ENCODE measurements at places on chromosomes 5 and 9.

DNA sequence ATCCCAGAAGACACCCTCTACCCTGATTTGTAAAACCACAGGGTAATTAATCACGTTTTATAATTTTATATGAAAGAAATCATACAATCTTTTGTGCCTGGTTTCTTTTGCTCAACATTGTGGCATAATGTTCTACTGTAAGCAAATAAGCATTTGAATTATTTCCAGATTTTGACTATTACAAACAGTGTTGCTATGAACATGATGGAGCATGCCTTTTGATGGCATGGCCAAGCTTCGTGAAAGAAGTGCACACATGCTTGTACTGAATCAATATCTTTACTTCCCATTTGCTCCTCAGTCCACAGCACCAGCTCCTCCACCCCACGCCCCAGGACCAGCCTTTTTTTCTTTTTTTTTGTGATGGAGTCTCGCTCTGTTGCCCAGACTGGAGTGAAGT lies 29.9 kb downstream of the ACSL6 start:
- DNase-seq, result no peak

DNA sequence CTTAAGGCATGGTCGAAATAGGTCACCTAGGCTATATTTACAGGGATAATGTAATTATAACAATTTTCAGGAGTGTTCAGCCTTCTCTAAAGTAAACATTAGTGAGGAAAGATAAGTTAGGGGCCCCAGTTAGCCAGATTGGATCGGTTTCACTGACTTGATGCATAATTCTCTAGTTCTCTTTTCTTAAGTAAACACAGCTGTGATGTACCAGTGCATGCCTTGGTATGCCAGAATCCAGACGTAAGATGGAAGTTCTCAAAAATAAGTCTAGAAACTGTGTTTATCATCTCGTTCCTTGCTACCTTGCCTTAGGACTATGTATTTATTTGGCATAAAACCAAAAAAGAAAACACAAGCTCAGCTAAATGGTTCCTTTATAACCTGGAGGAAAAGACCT lies 442.2 kb upstream of the CLINT1 start:
- no peak for DNase-seq

DNA sequence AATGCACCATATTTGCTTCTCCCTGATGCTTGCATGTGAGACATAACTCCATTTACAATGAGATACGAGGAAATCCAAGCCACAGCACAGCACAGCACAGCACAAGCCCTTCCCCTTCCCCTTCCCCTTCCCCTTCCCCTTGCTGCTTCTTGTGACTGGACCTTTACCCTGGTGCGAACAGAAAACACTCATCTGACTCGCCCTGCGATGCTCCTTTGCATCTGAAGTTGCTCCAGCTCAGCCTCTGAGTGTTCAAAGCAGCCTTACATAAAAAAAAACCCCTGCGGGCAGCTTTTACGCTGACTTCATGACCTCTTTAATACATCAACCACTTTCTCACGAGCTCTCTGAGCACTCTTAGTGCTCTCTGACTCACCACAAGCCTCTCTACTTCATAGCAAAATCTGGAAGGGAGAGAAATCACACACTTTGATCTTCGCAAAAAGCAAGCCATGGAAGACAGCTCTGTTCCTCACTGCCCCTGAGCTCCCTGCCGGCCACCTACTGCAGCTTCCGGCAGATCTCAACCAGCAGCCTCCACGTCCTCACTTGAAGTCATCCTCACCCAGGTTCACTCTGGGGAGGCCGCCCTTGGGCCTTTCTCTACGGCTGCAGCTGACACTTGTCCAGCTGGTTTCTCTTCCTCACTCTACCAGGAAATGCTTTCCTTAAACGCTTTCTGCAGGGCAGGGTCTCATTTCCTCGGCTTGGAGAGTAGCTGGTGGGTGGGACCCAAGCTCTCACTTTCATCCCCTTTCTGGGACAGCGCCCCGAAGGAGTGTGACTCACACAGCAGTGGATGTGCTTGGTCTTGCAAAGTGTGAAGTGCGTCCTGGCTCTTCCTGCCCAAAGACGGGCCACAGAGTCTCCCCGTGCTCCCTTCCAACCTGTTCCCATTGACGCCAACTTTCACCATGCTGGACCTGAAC lies 5.3 kb downstream of the SLC34A1 start:
- DNase-seq, result no peak

DNA sequence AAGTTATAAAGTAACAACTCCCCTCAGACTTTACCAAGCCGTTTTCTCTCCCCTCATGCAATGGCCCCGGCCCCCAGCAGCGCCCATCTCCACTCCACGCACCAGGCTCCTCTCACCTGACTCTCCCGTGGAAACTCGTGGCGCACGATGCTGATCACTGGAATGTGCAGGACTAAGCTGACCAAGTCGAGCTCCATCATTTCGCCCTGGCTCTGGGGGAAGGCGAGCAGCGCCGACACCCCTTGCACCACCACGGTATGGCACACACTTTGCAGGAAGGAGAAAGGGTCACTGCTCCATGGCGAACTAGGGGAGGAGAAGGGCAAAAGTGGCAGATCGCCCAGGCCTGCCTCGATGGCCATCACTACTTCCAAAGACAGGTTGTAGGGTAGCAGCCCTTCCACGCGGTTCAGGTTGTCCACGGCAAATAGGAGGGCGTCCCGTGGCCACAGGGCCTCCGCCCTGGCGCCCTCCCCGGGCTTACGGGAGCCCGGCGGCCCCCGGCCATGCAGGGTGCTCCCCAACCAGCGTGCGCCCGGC lies 1.2 kb downstream of the GRIN3A start:
- no peak for DNase-seq

GRCh38 chr5:5290674-5291334 lies 131.7 kb upstream of the ICE1 start:
- DNase-seq, result no peak

DNA sequence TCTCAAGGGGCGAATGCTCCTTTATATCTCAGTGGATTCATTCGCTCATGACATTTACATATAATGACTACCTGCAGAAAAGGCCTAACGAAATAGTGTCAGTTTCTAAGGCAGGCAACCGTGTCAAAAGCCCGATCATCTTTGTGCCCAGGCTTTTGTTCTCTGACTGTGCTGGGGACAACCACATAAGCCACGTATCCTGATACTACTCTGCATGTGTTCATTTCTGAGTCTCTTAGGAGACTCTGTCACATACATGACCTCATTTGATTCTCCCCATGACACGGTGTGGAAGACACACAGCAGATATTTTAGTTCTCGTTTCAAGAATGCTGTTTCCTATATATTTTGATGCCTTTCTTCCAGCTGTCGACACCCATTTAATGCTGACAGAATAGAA lies 598.5 kb downstream of the BNC2 start:
- no peak for DNase-seq

DNA sequence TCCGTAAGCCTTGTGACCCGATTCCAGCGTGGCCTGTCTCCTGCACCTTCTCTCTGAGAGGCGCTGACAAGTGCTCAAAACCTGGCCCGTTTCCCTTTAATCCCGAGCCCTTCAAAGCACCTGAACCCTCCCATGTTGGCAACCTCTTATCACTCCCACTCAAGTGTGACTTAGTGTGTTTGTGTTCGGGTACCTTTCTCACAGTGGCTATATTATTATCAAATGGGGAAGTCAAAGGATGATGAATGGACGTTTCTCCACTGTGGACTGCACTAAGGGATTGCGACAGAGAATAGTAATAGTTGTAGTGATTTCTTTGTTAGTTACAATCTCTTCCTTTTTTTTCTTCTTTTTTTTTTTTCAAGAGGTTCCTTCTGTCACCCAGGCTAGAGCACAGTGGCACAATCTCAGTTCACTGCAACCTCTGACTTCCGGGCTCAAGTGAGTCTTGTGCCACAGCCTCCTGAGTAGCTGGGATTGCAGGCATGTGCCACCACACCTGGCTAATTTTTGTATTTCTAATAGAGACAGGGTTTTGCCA lies 65.4 kb upstream of the TNFSF8 start:
- DNase-seq, result no peak

GRCh38 chr9:137813651-137814415 lies 63.7 kb upstream of the CACNA1B start:
- no peak for DNase-seq

GRCh38 chr5:137997726-137998213 lies 35.1 kb downstream of the FAM13B start:
- DNase-seq, result no peak

GRCh38 chr5:150948539-150948938 lies 43.8 kb upstream of the ZNF300 start:
- no peak for DNase-seq

- DNase-seq, result peak; percentile 62
Measured at GRCh38 chr9:37575921-37576721, at the start of gene FBXO10. Gene FBXO10 (minus strand): TSS chr9:37576380. CDS start chr9:37541768, 34,612 bp downstream.

DNA sequence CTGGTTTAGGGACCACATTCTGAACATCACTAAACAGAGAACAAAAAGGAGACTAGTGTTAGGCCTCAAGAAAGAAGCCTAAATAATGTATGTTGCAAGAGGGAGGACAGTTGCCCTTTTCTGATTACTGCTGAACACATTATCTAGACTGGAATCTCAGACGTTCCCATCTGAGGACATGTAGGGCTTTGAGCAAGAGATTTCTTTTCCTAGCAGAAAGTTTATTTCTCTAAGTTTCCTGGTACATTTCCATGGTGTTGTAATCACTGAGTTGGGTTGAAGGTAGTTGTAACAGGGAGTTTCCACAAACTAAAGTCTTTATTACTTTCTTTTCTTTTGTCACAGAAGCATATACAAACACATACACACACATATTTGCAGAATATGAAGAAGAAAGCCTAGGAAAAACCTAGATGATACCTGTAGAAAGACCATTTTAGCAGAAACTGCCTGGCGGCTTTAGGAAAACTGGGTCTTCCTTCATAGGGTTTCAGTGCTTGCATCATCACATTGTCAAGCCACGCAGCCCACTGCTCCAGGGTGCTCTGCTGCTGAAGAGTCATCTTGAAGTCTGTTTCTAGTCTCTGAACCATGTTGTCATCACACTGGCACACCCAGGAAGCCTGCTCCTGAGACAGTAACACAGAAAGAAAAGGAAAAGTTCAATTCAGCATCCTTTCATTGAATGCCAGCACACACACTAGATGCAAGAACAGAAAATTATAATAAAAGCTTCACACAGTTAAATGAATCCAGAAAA lies 269.1 kb downstream of the RFX3 start:
- no peak for DNase-seq

GRCh38 chr9:91660521-91660920 lies 236.9 kb upstream of the NFIL3 start:
- DNase-seq, result no peak

- DNase-seq, result no peak
Measured at GRCh38 chr5:170483701-170484458, 19.9 kb upstream of the KCNIP1 start.

GRCh38 chr9:132596200-132596599 lies 13.8 kb downstream of the BARHL1 start:
- DNase-seq, result no peak

GRCh38 chr5:52709167-52709925 lies 78.4 kb upstream of the ITGA1 start:
- no peak for DNase-seq

DNA sequence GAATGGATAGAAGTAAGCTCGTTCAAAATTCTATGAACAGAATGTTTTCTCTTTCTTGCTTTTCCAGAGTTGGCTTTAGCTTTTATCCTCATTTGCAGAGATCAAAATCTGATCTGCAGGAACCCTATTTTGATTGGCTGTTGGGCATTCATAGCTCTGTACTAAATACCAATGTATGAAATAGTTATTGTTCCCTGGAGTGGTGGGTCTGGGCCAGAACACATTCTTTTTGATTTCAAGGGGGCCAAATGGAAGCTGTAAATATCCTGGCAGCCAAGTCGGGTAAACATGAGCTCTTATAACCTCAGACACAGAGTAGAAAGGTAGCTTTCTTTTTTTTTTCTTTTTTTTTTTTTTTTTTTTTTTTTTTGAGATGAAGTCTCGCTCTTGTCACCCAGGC lies 241.5 kb downstream of the PDZD2 start:
- DNase-seq, result no peak

- DNase-seq, result no peak
Measured at GRCh38 chr9:134437403-134438194, 111.3 kb downstream of the RXRA start.
